GM23248 (cell line): ENCODE measurements at places on chromosomes 1 and 21. TPM values are rescaled to one million over a fixed set of nuclear protein-coding genes. Genes with fewer than 3 reads are reported as not detected.

Gene CENPL
- 14.9 and 16.9 TPM in 2 replicates for total RNA-seq

DNA sequence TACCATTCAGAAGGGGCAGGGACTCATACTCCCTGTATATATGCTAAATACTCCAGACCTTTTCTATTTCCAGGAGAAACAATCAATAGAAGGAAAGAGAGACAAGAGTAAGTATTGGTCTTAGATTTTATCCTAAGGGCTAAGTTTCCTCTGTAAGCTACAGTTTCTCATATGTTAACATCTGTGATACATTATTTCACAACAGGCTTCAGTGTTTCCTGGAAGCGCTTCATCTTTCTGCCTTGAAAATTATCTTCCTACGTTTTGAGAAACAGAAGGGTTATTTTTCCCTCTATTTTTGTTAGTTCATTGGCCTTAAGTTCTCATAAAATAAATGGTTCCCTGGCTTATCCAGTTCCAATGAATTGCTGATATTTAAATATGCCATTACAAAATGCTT lies 15.6 kb downstream of the FMO1 start:
- DNase-seq = peak; percentile 24

DNA sequence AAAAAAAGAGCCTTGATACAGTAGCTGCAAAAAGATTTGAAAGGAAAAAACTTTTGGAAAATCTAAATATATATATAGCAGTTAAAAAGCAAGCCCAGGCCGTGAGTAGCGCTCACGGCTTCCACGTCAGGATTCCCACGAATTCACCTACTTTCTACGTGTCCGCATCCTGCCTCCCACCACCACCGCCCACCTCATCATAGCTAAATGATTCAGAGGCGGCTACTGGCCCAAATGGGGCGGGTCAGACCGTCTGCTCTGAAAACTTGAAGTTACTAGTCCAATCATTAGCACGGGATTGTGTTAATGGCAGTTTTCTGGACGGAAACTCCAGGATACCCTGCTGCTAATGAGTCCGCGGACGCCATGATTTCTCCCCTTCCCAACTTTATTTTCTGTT lies 1.3 kb upstream of the CCSAP start:
- peak; percentile 29 for DNase-seq

DNA sequence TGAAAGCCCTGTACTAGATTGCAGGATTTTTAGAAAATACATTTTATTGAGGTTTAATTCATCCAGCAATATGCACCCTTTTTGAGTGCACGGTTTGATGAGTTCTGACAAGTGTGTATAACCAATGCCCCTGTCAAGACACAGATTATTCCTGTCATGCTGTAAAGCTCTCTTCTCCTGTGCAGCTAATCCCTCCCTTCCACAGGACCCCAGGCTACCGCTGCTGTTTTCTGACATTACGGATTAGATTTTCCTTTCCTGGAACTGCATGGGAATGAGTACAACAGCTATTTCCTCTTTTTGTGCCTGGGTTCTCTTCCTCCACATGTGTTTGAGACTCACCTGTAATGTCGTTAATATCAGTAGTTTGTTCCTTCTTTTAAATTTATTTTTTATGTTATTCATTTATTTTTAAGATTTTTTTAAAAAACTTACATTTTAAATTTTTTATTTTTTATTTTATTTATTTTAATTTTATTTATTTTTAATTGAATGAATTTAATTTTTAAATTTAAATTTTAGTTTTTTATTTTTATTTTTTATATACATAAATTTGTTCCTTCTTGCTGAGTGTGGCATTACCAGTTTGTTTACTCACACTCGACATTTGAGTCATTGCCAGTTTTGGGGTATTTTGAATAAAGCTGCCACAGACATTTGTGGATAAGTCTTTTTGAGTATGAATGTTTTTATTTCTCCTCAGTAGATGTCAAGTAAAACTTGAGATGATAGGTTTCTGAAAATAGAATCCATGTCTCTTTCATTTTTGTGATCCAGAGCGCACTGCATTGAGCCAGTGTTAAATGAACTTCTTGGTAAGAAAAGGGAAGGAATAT lies 79.0 kb upstream of the B3GALT5 start:
- no peak for DNase-seq

GRCh38 chr1:212470059-212470458 lies 37.3 kb downstream of the NENF start:
- DNase-seq = peak; percentile 99

- no peak for DNase-seq
These were observed 75.6 kb downstream of the LMO4 start for GRCh38 chr1:87404296-87404695.
